ENCODE measurements at places on chromosomes 5 and 9.

- DNase-seq, result no peak
These were observed 131.2 kb downstream of the RAB3C start for GRCh38 chr5:58714046-58714445.

GRCh38 chr9:92253656-92254055, 39.8 kb downstream of the IARS1 start:
- DNase-seq, result no peak

- DNase-seq, result no peak
These were observed 427 bp downstream of the RBM27 start for GRCh38 chr5:146203872-146204192.

- no peak for DNase-seq
These were observed 121.0 kb upstream of the NR3C1 start for GRCh38 chr5:143524338-143524945.

- DNase-seq, result no peak
These were observed 15.4 kb downstream of the TMEM268 start for GRCh38 chr9:114626415-114627020.

DNA sequence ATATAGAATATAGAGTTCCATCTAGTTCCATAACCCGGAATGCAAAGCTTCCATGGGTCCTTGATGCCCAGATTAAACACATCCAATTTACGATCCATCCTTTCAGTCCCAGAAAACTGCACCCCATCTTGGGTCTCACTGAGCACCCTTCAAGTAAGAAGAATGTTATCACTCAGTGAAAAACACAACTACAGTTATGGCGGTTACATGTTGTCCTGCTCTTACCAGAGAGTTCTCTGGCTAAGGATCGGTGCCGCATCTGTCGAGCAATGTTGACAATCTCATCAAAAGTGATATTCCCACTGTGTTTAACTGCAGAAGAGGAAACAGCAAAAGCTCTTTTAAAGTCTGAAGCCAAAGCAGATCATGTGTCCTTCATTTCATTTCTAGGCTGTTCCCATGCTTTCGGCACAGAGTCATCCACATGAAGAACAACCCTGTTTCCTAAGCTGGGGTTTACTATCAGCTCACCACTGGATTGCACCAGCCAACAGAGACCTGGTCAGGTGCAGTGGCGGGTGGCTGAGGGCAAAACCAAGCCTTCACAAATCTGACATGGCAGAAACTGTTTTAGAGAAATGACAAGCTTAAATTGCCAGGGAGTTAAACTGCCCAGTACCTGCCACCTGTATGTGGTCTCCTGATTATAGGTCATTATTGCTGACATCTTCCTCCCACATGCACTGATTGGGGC, 2.9 kb downstream of the RPL12 start:
- no peak for DNase-seq

- DNase-seq, result no peak
These were observed 161.0 kb upstream of the TUT7 start for GRCh38 chr9:86515221-86515620.

DNA sequence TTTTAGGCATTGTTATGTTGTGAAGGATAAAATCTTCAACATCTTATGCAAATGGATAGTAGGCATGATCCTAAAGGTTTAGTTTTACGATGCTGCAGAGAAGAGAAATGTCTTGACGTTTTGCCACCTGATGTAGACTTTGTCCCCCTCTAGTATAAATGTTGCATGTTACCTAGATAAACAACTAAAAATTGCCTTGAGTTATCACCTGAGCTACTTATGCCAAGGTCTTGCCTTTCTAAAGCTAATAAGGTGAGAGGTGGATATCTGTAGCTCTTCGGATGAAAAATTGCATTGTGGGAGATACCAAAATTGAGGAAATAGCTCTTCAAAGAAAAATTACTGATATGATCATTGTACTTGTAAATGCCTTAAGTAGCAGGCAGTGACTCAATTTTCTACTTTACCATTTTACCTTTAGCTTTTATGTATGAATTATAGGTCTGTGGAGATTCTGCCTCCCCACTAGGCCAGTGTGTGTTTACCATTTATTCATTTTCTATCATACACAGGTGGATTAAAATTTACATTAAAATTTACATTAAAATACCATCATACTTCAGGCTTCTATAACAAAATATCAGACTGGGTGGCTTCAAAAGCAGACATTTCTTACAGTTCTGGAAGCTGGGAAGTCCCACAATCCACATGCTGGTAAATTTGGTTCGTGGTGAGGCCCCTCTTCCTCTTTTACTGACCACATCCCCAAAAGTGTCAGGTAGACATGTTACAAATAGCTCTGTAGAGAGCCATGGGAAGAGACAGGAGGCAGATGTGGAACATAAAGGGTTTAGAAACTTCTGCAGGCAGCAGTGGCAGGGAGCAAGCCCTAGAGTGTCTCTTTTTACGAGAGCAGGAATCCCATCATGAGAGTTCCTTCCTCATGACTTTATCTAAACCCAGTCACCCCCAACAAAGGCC, 100.7 kb upstream of the ERBIN start:
- DNase-seq, result no peak

- no peak for DNase-seq
These were observed 128.5 kb downstream of the NUDT12 start for GRCh38 chr5:103434057-103434456.

DNA sequence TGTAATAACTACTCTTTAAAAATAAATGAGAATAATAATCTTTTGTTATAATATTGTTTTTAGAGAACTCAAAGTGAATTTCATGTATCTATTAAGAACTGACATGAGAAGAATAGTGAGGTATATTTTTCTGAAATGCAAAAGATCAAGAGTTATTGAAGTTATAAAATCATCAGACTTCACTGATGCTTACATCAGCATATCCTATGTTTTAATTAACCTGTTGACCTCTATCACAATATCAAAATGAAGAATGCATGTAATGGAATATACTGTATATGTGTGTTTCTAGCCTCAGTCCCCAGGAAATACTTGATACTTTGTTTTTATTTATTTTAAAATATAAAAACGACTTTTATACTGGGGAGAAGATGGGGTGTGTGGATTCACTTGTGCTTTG, 533.1 kb downstream of the KCTD16 start:
- DNase-seq, result no peak

GRCh38 chr5:116375926-116376325, 198.7 kb downstream of the SEMA6A start:
- DNase-seq, result no peak

- no peak for DNase-seq
These were observed 95.5 kb upstream of the PHYKPL start for GRCh38 chr5:178327931-178328711.
